ENCODE measurements at places on chromosomes 13 and 19.

DNA sequence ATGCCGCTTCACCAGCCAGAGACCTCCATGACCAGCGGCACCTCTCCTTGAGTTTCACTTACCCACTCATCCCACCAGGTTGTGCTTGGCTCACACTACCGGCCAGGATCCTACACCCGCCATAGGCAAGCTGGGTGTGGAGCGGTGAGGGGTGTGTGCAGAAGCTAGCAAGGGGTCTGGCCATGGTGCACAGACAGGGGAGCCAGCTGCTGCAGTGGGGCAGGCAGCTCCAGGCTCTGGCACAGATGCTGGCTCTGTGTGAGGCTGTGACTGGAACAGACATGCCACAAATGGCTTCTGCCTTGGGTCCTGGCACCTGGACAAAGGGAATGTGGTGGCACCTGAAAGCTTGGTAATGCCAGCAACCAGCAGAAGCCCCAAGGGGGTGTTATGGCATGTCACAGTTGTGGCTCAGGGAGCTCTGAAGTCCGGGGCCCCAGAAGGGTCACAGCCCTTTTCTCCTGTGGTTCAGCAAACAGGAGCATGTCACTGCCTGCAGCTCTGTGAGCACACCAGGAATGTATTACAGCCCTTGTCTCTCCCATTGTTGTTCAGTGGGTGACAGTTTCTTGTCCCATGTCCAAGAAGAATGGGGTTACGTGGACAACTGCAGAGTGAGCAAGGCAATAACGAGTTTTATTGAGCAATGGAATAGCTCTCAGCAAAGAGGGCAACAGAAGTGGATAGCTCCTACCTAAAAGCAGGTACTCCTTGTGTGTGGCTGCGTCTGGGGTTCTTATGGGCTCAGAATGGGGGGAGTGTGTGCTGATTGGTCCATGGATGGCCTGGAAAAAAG lies 2791.0 kb upstream of the PCDH20 start:
- DNase-seq = no peak

GRCh38 chr19:16581971-16582343 lies 9.7 kb upstream of the SLC35E1 start:
- no peak for DNase-seq

DNA sequence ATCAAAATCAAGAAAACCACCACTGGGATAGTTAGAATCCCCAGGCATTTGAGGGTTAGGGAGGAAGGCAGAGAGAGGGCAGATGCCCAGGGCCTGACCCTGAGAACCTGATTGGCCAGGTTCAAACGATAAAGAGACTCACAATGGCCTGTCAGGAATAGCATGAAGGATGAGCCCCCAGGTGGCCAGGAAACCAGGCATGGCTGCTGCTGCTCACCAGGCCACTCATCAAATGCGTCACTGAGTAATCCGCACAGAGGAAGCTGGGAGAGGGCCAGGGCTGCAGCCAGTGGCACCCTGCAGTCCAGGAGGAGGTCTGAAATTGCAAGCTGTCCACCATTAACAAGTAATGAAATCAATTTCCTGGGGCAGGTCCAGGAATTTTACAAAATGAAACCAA lies 111.3 kb downstream of the KATNAL1 start:
- DNase-seq = no peak

- DNase-seq = no peak
These were observed 26.8 kb downstream of the PPP5C start for GRCh38 chr19:46373491-46374359.
